Hepatocyte (in vitro differentiated cells): ENCODE measurements at places on chromosomes 1 and 21. TPM values are rescaled to one million over a fixed set of nuclear protein-coding genes. Genes with fewer than 3 reads are reported as not detected.

- no peak overlapping the region for H3K27ac ChIP-seq
- no peak for DNase-seq
- H3K36me3 ChIP-seq, result no peaks in the 10 kb centered on the region
- no peaks in the 10 kb centered on the region for H3K4me1 ChIP-seq
Measured at GRCh38 chr1:18496497-18497235, 15.9 kb downstream of the KLHDC7A start.

DNA sequence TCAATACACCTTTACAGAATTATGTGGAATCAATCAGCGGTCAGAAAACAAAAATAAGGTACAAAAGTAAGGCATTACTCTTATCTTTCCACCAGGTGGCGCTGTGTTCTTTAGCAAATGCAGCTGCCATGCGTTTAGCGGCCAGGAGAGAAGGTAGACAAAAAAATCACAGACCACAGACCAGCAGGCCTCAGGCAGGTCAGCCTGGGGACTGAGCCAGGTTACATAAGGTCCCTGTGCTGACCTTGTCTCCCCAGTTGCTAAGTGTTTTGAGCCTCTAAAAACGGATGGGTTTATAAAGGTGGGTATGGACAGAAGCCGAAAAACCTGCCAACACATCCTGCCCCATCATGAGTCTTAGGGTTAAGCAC lies 2.8 kb downstream of the RGS16 start:
- no peak overlapping the region for H3K27ac ChIP-seq
- DNase-seq, result peak; percentile 91
- H3K4me3 ChIP-seq, result no peak overlapping the region
- H3K27me3 ChIP-seq, result peaks cover 3% of the 10 kb centered on the region
- H3K36me3 ChIP-seq, result no peaks in the 10 kb centered on the region

- H3K27me3 ChIP-seq, result no peaks in the 10 kb centered on the region
- no peak overlapping the region for H3K4me3 ChIP-seq
- DNase-seq, result no peak
- H3K4me1 ChIP-seq, result no peaks in the 10 kb centered on the region
- H3K27ac ChIP-seq, result no peak overlapping the region
- no peaks in the 10 kb centered on the region for H3K36me3 ChIP-seq
Measured at GRCh38 chr1:229693129-229693900, 67.3 kb downstream of the URB2 start.

The LYST gene
- 6.1 and 6.2 TPM in 2 replicates for total RNA-seq

GRCh38 chr1:21707891-21708290 lies 38.7 kb upstream of the RAP1GAP start:
- H3K36me3 ChIP-seq, result no peaks in the 10 kb centered on the region
- no peak for DNase-seq
- no peaks in the 10 kb centered on the region for H3K27me3 ChIP-seq
- no peak overlapping the region for H3K4me3 ChIP-seq

DNA sequence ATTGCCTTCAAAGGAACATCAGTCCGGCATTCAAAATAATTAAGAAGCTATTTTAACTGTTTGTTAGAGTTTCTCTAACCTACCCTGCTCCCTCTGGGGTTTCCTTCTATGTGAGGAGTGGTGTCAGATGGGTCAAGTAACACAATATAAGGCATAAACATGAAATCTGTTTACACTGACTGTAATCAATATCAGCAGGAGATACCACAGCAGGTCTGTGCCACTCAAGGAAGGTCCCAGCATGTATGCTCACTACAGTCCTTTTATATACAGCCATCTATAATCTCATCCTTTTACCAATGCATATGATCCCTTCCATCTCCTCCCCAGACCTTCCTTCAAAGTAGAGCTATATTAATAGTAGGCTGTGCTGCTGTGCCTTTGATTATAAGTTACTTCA lies 25.4 kb downstream of the EEIG2 start:
- H3K27me3 ChIP-seq, result no peaks in the 10 kb centered on the region
- H3K27ac ChIP-seq, result peak overlapping the region; percentile 64
- no peak overlapping the region for H3K4me3 ChIP-seq
- DNase-seq, result no peak

DNA sequence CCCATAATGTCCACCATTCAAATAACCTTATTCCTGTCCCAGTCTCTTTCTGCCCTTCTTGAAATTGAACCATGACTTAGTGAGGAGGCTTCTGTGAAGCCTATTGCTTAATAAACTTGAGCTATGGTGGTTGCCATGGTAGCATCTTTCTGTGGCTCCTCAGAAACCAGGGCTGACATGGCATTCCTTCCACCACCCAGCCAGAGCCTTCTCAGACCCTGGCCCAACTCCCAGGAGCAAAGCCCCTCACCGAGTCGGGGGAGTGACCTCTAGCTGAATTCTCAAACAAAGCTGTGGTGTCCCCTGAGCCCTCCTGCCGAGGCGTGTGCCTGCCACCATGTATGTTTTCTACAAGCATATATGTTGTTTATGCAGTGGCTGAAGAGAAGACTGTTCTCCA lies 259.1 kb downstream of the CACNA1E start:
- no peaks in the 10 kb centered on the region for H3K36me3 ChIP-seq
- peak overlapping the region; percentile 74 for H3K27ac ChIP-seq
- no peaks in the 10 kb centered on the region for H3K27me3 ChIP-seq

- H3K27me3 ChIP-seq, result no peaks in the 10 kb centered on the region
- H3K4me1 ChIP-seq, result no peaks in the 10 kb centered on the region
- DNase-seq, result peak; percentile 29
- no peak overlapping the region for H3K27ac ChIP-seq
- H3K36me3 ChIP-seq, result no peaks in the 10 kb centered on the region
Measured at GRCh38 chr1:206081856-206082255, 28.9 kb downstream of the RHEX start.

DNA sequence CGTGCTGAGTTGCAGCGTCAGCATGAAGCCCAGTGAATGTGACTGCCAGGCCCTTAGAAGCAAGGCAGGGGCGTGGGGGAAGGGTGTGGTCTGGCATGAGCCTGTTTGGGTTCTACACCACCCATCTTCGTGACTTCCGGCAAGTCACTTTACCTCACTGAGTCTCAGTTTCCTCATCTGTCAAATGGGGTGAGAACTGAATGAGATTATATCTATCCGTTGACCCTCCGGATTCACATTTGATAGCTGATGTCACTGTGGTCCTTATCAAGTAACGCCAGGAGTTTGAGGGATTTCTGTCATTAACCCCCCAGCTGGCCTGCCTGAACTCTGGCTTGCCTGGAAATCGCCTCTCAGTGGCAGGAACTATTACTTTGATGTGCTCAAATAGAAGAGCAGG lies 15.6 kb downstream of the MRPL37 start:
- no peaks in the 10 kb centered on the region for H3K27me3 ChIP-seq
- no peak overlapping the region for H3K27ac ChIP-seq
- no peak overlapping the region for H3K4me3 ChIP-seq
- DNase-seq, result no peak
- no peaks in the 10 kb centered on the region for H3K36me3 ChIP-seq

- no peak for DNase-seq
- H3K4me3 ChIP-seq, result no peak overlapping the region
- peak overlapping the region; percentile 80 for H3K27ac ChIP-seq
- H3K36me3 ChIP-seq, result no peaks in the 10 kb centered on the region
Measured at GRCh38 chr1:171219346-171220080, 28.8 kb upstream of the FMO1 start.

The NKAIN1 gene
- total RNA-seq, result 1.2 and 2.2 TPM in 2 replicates

DNA sequence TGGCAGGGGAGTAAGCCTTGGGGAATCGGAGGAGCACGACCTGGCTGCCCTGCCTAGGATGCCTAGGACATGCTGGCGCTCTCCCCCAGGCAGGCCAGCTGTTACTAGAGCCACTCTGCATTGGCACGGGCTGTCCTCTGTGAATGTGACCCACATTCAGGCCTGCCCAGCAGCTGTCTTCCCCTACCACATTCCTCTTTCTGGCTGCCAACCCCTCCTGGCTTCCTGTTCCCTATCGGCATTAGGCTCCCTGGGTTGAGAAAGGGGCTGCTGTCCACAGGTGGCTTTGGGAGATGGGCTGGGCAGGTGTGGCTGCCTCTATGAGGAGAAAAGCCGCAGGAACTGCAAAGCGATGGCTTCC lies 2.3 kb upstream of the NFASC start:
- H3K27ac ChIP-seq, result no peak overlapping the region
- peaks cover 4% of the 10 kb centered on the region for H3K27me3 ChIP-seq
- no peaks in the 10 kb centered on the region for H3K4me1 ChIP-seq
- DNase-seq, result no peak
- no peak overlapping the region for H3K4me3 ChIP-seq

- no peaks in the 10 kb centered on the region for H3K27me3 ChIP-seq
- H3K4me3 ChIP-seq, result no peak overlapping the region
- H3K4me1 ChIP-seq, result peaks cover 6% of the 10 kb centered on the region
- no peaks in the 10 kb centered on the region for H3K36me3 ChIP-seq
- DNase-seq, result no peak
Measured at GRCh38 chr1:62233926-62234450, 39.3 kb downstream of the L1TD1 start.

DNA sequence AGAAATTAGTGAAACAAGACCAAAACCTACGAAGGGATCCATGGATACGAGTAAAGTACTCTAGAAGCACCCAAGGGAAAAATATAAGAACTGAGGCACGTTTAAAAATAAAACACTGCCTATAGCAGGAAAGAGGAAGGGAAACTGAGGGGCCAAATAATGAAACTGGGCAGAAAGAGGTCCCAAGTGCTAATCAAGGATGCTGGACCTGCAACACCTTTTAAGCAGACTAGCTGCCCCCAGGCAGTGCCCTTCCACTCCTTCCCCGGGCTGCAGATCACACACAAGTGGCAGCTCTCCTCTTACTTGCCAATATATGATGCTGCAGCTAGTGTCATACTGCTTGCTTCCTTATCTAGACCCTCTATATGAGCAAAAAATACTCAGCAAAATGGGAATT lies 7.6 kb upstream of the OTUD7B start:
- H3K4me1 ChIP-seq, result peaks cover 17% of the 10 kb centered on the region
- no peaks in the 10 kb centered on the region for H3K27me3 ChIP-seq
- DNase-seq, result no peak
- peak overlapping the region; percentile 88 for H3K27ac ChIP-seq
